ENCODE measurements at places on chromosomes 6 and 20. TPM values are rescaled to one million over a fixed set of nuclear protein-coding genes. Genes with fewer than 3 reads are reported as not detected.

DNA sequence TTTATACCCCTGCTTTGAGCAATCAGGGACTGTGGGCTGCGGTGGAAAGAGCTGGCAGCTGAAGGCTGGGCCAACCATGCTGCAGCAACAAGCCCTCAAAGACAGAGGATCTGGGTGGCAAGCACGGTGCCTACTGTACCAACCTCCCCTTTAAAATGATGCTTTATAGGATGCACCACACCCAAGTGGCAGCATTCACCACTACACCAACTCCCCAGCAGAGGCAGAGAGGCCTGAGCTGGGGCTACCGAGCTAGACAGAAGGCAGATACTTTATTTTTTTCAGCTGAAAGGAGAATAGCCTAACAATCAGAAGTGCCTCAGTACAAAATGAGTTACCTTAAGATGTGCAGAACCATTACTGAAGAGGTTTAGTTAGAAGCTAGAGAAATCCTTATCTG lies 31.4 kb downstream of the KIF16B start:
- peaks cover 21% of the 10 kb centered on the region for H3K4me1 ChIP-seq
- no peaks in the 10 kb centered on the region for H3K27me3 ChIP-seq
- no peak for DNase-seq
- peak overlapping the region; percentile 2 for H3K27ac ChIP-seq

FUT9 gene
- total RNA-seq: not detected

SLC17A1 gene
- not detected for total RNA-seq

RIPPLY2 gene
- not detected for total RNA-seq

- H3K36me3 ChIP-seq: no peaks in the 10 kb centered on the region
- H3K4me3 ChIP-seq: no peak overlapping the region
- H3K27me3 ChIP-seq: no peaks in the 10 kb centered on the region
- no peak for DNase-seq
Observed at GRCh38 chr6:166603043-166603690, 16.7 kb upstream of the RAMACL start.

GRCh38 chr6:134634966-134635365 lies 314.9 kb downstream of the ALDH8A1 start:
- no peak overlapping the region for H3K4me3 ChIP-seq
- H3K27ac ChIP-seq: no peak overlapping the region

RIPOR3 gene
- total RNA-seq: 2.9 TPM

DNA sequence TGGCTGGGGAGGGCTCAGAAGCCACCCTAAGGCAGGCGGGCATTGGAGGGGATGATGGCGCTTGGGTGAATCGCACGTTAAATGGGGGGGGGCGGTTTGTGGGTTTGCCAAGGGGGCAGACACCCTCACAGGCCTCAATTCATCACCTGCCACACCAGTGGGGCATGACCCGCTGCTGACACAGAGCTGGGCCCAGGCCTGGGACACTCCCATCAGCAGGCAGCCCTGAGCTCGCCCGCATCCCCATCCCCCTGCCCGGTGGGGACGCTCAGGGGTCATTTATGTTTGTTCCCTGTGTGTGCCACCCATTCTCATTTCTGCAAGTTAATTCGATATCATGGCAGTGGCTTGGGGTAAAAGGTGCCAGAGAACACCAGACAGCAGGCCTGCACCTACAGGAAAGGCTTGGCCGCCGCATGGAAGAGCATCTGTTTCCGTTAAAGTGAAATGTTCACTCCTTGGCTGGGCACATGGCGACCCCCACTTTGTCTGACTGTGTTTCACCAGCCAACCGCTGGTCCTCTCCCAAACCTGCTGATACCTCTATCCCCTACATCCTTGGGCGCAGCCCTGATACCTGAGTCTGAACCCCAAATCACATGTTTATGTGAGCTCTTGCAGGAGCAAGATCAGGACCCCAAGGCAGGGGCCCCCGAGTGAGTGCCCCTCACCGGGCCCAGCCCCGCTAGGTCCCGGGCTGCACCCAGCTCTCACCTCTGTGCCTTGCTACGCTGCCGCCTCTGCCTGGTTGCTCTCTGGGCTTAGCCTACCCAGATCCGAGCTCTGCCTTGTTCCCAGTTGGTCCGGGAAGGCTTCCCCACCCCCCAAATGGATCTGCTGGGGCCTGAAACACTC lies 248.8 kb downstream of the TAF4 start:
- no peak overlapping the region for H3K27ac ChIP-seq
- H3K4me3 ChIP-seq: no peak overlapping the region
- H3K36me3 ChIP-seq: no peaks in the 10 kb centered on the region
- H3K27me3 ChIP-seq: no peaks in the 10 kb centered on the region
- no peak for DNase-seq

- DNase-seq: no peak
- H3K4me3 ChIP-seq: no peak overlapping the region
- H3K27me3 ChIP-seq: no peaks in the 10 kb centered on the region
- H3K36me3 ChIP-seq: no peaks in the 10 kb centered on the region
Observed at GRCh38 chr6:98593676-98594075, 240.7 kb upstream of the POU3F2 start.

CSNK2B gene
- 242 TPM for total RNA-seq

VGLL2 gene
- total RNA-seq: 4.2 TPM

- H3K27me3 ChIP-seq: no peaks in the 10 kb centered on the region
- no peaks in the 10 kb centered on the region for H3K4me1 ChIP-seq
- H3K4me3 ChIP-seq: no peak overlapping the region
- no peak for DNase-seq
Observed at GRCh38 chr20:9150679-9151078, 81.8 kb downstream of the PLCB4 start.

DNA sequence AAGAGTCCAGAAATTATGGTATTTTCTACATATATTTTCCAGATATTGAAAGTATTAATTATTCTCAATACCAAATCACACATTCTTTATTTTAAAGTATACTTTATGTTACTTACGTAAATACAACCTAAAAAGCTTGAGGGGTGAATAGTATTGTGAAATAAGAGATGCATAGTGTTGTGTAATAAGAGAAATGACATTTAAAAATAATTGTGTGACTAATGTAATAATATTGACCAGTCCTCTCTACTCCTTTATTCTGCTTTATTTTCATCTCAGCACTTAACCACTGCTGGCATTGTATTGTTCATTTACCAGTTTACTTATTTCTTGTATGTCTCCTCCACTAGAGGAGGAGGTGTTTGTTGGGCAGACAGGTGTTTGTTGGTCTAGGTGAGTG lies 135.6 kb downstream of the EYA4 start:
- H3K27me3 ChIP-seq: no peaks in the 10 kb centered on the region
- H3K27ac ChIP-seq: no peak overlapping the region
- DNase-seq: no peak
- no peak overlapping the region for H3K4me3 ChIP-seq
- H3K4me1 ChIP-seq: no peaks in the 10 kb centered on the region
- no peaks in the 10 kb centered on the region for H3K36me3 ChIP-seq

GLP1R gene
- 5.8 TPM for total RNA-seq

TMEM151B gene
- 0.11 TPM for total RNA-seq

FNDC11 gene
- total RNA-seq: not detected

GRCh38 chr20:46999801-47000465 lies 105.3 kb downstream of the EYA2 start:
- no peak overlapping the region for H3K27ac ChIP-seq
- no peaks in the 10 kb centered on the region for H3K27me3 ChIP-seq
- H3K36me3 ChIP-seq: no peaks in the 10 kb centered on the region
- H3K4me3 ChIP-seq: no peak overlapping the region
- no peak for DNase-seq
- H3K4me1 ChIP-seq: no peaks in the 10 kb centered on the region

- H3K4me3 ChIP-seq: no peak overlapping the region
- no peaks in the 10 kb centered on the region for H3K36me3 ChIP-seq
- no peaks in the 10 kb centered on the region for H3K27me3 ChIP-seq
- peak; percentile 28 for DNase-seq
- H3K27ac ChIP-seq: no peak overlapping the region
Observed at GRCh38 chr20:57317789-57318371, 11.7 kb upstream of the SPO11 start.

SYCP2L gene
- 0.20 TPM for total RNA-seq

GRCh38 chr6:7912024-7912423 lies 1.4 kb upstream of the TXNDC5 start:
- H3K27me3 ChIP-seq: no peaks in the 10 kb centered on the region
- peaks cover 27% of the 10 kb centered on the region for H3K4me1 ChIP-seq
- no peak overlapping the region for H3K4me3 ChIP-seq
- H3K36me3 ChIP-seq: no peaks in the 10 kb centered on the region
- H3K27ac ChIP-seq: no peak overlapping the region

GRCh38 chr6:157106487-157106886 lies 216.8 kb downstream of the TMEM242 start:
- DNase-seq: no peak
- no peaks in the 10 kb centered on the region for H3K36me3 ChIP-seq
- H3K27me3 ChIP-seq: no peaks in the 10 kb centered on the region
- H3K4me3 ChIP-seq: no peak overlapping the region

BPI gene
- not detected for total RNA-seq

SLC32A1 gene
- total RNA-seq: not detected

- H3K4me3 ChIP-seq: no peak overlapping the region
- H3K36me3 ChIP-seq: peaks cover 7% of the 10 kb centered on the region
- no peak overlapping the region for H3K27ac ChIP-seq
- no peaks in the 10 kb centered on the region for H3K27me3 ChIP-seq
- H3K4me1 ChIP-seq: no peaks in the 10 kb centered on the region
- DNase-seq: no peak
Observed at GRCh38 chr6:87618531-87618930, 28.6 kb downstream of the ORC3 start.

TTLL9 gene
- total RNA-seq: not detected

TUBB2B gene
- total RNA-seq: 2.2 TPM

DNA sequence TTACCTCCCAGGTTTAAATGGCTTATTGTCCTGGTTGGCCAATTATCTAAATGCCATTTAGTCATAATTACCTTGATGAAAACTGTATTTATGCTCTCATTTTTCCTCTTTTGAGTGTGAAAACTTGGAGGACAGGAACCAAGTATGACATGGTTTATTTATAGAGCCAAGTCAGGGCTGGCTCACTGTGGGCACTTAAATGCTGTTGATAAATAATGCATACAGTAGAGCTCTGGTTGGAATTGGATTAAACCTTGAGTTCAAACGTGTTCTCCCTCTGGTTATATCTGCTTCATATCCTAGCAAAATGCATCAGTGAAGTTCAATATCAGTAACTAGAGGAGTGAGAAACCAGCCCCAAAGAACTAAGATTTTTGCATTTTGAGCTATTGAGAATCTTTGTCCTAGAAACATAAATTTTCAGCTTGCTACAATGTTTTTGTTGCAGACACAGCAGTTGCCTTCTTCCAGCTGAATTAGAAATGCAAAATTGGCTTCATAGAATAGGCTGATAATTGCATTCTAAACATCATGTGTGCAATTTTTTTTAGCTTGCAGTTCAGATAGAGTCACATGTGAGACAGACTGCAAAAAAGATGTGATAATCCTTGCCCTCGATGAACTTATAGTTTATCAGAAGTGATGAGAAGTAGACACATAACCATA lies 255.8 kb downstream of the BTBD3 start:
- H3K4me3 ChIP-seq: no peak overlapping the region
- H3K27ac ChIP-seq: no peak overlapping the region
- H3K36me3 ChIP-seq: no peaks in the 10 kb centered on the region
- H3K4me1 ChIP-seq: no peaks in the 10 kb centered on the region
- H3K27me3 ChIP-seq: no peaks in the 10 kb centered on the region
- no peak for DNase-seq

SRXN1 gene
- 65.4 TPM for total RNA-seq

ESR1 gene
- total RNA-seq: 0.47 TPM

DNA sequence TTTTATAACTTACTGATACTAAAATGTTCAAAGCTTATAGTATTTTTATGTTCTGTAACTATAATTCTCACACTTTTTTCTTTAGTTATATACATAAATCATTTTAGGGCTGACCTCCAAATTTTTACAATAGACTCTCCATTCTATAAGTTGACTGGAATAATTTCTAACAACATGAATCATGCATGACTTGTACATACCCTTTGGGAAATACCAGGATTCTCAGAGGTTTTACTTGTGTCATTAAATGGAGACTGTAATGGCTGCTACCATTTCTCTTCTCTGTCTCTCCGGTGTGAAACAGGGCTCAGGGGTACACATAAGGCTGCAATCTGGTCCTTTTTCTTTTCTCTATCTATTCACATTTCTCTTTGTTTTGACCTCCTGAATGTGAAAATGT lies 222.2 kb upstream of the FLRT3 start:
- no peak overlapping the region for H3K4me3 ChIP-seq
- no peak for DNase-seq
- no peaks in the 10 kb centered on the region for H3K4me1 ChIP-seq
- H3K27me3 ChIP-seq: no peaks in the 10 kb centered on the region
- H3K27ac ChIP-seq: no peak overlapping the region

MMP24 gene
- total RNA-seq: 3.8 TPM

DNA sequence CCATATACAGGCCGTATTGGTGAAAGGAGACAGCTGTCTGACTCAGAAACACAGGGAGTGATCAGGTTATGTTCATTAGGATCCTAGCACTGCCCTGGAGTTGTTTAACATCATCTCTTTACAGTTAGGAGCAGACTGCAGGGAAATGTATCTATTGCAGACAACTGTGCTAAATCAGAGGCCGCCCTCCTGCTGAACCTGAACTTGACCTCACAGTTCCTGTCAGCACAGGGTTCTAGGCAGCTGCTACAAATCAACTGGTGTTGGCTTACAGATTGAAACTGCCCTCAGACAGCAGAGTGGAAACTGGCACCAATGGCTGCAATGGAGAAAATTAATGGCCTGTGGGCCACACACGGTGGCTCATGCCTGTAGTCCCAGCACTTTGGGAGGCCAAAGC lies 3.7 kb upstream of the RPP40 start:
- no peak overlapping the region for H3K27ac ChIP-seq
- no peaks in the 10 kb centered on the region for H3K4me1 ChIP-seq
- DNase-seq: no peak
- H3K4me3 ChIP-seq: no peak overlapping the region
- H3K36me3 ChIP-seq: no peaks in the 10 kb centered on the region

ANKEF1 gene
- 1.1 TPM for total RNA-seq

DNA sequence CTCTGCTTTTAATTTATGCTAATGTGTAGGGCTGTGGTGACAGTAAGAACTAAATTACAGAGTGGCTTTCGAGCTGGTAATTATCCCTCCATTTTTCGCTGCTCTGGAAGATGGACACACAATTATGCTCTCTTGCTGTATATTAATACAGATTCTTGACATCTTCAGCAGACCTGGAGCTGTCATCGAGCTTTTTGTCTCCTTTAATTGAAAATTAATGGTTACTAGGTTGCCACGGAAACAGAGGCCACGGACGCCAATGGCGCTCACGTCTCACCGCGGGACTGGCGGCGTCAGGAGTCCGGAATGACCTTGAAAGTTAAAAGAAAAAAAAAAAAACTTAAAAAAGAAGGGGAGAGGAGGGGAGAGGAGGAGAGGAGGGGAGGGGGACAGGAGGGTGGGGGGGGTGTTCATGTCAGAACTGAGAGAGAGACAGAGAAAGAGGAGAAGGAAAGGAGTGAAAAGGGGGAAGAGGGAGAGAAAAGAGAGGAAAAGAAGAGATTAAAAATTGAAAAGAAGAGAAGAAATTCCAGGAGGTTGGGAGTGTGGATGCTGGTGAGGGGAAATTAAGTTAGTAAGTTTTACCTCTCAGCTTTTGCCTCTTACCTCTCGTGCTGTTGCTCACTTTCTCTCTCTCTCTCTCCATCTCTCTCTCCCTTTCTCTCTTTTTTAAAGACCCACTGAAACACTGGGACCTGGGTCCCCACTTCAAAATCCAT lies 22.1 kb upstream of the FOXP4 start:
- no peak overlapping the region for H3K4me3 ChIP-seq
- no peak overlapping the region for H3K27ac ChIP-seq
- DNase-seq: no peak
- H3K27me3 ChIP-seq: no peaks in the 10 kb centered on the region
- no peaks in the 10 kb centered on the region for H3K36me3 ChIP-seq
- H3K4me1 ChIP-seq: no peaks in the 10 kb centered on the region

- H3K27me3 ChIP-seq: no peaks in the 10 kb centered on the region
- no peak overlapping the region for H3K27ac ChIP-seq
- no peaks in the 10 kb centered on the region for H3K36me3 ChIP-seq
- no peaks in the 10 kb centered on the region for H3K4me1 ChIP-seq
- DNase-seq: no peak
Observed at GRCh38 chr6:50958148-50958697, 139.6 kb downstream of the TFAP2B start.

TRAM2 gene
- total RNA-seq: 15.9 TPM

All from right atrium auricular region (tissue), 2 donors.